Progenitor cell of endocrine pancreas (in vitro differentiated cells): ENCODE measurements at places on chromosomes 2 and 18.

- DNase-seq = no peak
Observed at GRCh38 chr2:63041592-63041991, 9.0 kb upstream of the OTX1 start.

DNA sequence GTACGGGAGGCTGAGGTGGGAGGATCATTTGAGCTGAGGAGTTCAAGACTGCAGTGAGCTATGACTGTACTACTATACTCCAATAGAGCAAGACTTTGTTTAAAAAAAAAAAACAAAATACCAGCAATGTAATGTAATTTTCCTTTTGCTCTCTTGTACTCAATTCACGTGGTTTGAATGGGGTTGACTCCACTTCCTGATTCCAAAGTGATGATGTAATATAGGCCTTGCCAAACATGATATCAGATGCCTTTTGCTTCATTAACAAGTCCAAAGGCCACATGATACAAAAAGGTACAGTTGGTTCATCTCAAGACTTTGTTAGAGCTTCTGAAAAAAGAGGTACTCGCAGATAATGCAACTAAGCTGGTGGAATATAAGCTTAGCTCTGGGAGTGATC lies 321.8 kb downstream of the ZEB2 start:
- no peak for DNase-seq

DNA sequence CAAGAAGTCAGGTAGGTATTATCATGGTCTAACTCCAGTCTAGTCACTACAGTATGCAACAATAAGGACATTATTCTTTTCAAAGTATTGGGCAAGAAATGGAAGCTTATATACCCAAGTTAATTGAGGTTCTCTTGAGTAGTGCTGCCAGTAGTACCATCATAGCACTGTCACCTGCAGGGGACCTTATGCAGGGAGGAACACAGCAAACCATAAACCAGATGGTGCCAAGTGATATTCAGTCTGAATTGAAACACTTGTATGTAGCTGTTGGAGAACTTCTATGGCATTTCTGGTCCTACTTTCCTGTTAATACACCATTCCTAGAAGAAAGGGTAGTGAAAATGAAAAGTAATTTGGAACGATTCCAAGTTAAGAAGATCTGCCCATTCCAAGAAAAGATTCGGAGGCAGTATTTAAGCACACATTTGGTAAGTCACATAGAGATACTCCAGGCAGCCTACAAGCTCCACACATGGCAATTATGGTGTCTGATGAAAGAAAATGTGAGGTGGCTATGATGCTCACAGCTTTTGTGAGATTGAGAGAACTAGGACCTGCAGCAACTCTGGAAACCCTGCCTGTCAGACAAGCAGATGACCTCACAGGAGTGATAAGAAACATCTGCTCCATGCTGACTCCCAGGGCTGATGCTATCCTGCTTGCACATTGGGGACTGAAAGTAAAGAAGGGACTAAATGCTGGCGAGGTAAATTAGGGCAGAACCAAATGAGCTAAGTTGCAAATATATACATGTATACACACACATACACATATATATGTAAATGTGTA lies 174.7 kb downstream of the MC4R start:
- DNase-seq = no peak

- no peak for DNase-seq
Observed at GRCh38 chr2:239644011-239644410, 243.2 kb upstream of the HDAC4 start.

DNA sequence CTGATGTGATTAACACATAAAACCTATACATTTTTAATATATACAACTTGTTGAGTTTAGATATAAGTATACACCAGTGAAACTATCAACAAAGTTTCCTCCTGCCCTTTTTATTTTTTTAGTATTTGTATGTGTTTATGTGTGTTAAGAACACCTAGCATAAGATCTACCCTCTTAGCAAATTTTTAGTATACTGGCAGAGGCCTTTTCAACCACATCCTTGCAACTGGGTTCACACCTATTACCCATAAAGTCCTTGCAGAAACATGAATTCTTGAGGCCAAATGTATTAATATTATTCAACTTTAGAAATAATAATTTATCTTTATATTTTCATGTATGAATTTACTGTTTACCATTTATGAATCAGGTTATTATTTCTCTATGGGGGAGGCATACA lies 119.7 kb upstream of the CRIM1 start:
- DNase-seq = no peak

DNA sequence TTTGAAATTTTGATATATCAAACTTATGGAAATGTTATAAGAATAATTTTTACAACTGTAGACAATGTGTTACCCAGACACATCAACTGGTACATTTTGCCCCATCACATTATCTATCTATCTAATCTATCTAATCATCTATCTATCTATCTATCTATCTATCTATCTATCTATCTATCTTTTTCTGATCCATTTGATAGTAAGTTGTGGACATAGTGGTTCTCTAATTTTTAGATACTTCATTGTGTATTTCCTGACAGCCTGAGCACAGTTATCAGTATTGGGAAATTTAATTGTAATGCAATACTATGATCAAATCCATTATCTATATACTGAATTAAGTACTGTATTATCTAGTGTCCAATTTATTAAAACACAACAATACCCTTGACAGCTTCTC lies 42.0 kb upstream of the TMEM18 start:
- no peak for DNase-seq

- DNase-seq = no peak
Observed at GRCh38 chr2:152407204-152407721, 72.3 kb downstream of the FMNL2 start.

GRCh38 chr2:61670591-61671501 lies 132.7 kb upstream of the XPO1 start:
- DNase-seq = no peak

GRCh38 chr2:181038796-181039195 lies 58.4 kb downstream of the UBE2E3 start:
- no peak for DNase-seq

DNA sequence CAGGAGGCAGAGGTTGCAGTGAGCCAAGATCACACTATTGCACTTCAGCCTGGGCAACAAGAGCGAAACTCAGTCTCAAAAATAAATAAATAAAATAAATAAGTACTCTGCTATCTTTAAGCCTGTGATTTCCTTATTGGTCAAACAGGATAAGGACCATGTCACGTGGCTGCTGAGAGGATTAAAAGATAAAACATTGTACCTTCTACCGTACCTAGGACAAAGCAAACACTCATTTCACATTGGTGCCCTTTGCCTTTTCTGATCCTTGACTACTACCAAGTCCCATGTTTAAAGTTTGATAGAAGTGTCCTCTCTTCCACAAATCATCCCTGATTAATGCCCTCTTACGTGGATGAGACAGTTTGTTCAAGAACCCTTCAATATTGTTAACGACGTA lies 120.2 kb upstream of the TFCP2L1 start:
- DNase-seq = no peak

DNA sequence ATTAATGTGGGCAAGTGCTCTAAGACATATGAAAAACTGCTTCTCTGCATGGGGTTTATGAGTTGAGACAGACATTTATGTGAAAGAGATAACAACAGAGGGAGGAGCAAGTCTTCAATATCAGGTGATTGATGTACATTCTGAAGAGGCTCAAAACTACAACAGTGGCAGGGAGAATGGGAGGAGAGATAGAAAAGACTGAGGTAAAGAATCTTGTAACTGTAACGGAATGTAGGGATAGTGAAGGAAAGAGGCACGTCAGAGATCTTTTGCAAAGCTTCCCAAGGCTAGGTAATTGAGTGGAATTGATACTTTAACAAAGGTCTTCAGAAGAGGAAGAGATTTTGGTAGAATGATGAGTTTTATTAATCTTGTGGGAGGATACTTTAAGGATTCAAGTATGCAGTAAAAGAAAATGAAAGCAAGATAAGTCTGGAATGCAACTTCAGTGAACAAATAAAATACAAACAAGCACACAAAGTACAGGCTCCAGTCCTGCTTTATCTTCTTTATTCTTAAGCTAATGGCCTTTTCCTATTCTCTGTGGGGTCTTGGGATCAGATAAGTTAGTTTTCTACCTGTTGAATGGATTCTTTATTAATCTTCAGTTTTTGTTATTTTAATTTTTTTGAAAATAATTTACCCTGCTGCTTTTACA lies 15.0 kb downstream of the SMAD4 start:
- no peak for DNase-seq

GRCh38 chr18:29188760-29189159 lies 1011.8 kb upstream of the CDH2 start:
- DNase-seq = no peak

GRCh38 chr2:101364878-101365277 lies 22.4 kb downstream of the CREG2 start:
- DNase-seq = no peak

- DNase-seq = no peak
Observed at GRCh38 chr2:61396005-61396404, 74.9 kb downstream of the USP34 start.

- no peak for DNase-seq
Observed at GRCh38 chr2:134611316-134611715, 107.5 kb downstream of the TMEM163 start.

DNA sequence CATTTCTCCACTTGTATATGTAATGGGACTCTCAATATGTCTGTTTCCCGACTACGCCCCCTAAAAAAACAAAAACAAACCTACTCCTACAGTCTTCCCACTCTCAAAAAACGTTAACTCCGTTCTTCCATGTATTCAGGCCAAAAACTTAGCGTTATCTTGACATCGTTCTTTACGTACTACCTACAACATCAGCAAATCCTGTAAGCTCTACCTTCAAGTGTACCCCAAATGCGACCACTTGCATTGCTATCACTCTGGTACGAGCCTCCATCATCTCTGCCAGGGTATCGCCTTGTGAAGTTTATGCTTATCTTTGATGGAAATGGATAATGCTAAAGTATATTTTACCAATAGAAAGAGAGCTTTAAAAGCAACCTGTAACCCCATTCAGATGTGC lies 479 bp downstream of the GPATCH11 start:
- DNase-seq = no peak

GRCh38 chr2:231391981-231392380 lies 3.5 kb upstream of the B3GNT7 start:
- DNase-seq = no peak

- no peak for DNase-seq
Observed at GRCh38 chr2:1940679-1941078, 196.4 kb upstream of the PXDN start.

DNA sequence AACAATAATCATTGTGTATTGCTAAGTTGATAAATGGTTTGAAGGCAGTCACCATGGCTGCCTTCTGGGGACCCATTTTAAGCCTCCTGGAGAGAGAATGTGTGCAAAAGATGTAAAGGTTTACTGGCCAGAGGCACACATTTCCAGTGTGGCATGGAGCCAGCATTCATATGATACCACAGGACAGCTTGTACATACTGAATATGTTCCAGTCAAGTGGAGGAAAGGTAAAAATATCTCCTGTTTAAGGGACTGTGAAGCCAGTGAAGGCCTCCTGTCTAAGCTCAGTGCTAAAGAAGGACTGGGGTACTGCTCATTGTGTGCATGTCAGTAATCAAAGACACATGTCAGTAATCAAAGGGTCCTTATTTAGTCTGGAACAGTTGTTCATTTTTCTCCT lies 119.2 kb downstream of the BABAM2 start:
- DNase-seq = no peak

GRCh38 chr2:181483211-181483610 lies 26.0 kb downstream of the ITGA4 start:
- no peak for DNase-seq

- peak; percentile 12 for DNase-seq
Observed at GRCh38 chr2:103401621-103402020, 639.8 kb downstream of the TMEM182 start.

DNA sequence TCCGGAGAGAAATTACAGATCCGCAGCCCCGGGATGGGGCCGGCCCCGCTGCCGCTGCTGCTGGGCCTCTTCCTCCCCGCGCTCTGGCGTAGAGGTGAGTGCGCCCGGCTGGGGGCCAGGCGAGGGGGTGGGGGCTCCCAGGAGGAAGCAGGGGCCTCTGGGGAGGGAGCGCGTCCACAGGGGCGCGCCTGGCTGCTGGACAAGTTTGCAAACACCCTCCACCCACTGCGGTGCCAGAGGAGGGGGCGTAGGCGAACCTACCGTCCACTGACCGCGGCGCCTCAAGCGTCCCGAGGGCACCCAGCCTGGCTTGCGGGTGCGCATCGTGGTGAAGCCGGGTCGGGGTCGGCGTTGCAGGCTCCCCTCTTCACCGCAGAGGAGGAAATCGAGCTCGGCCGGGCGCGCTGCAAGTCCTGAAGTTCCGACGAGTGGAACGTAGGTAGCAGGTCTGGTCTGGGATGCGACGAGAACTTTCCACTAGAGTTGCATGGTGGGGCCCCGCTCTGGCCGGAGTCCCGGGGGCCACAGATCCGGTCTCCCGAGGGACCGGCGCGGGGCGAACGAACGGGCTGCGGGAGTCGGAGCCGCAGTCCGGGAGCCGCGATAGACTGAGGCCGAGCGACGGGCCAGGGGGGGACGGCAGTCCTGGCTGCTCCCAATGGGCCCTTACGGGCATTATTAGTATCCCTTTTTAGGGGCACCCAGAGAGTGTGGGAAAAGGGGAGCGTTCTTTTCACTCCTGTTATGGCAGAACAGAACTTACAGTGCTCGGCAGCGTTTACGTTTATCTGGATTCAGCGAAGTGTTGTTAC lies 502 bp downstream of the MERTK start:
- DNase-seq = no peak

GRCh38 chr2:32750880-32751279 lies 123.0 kb downstream of the TTC27 start:
- no peak for DNase-seq

DNA sequence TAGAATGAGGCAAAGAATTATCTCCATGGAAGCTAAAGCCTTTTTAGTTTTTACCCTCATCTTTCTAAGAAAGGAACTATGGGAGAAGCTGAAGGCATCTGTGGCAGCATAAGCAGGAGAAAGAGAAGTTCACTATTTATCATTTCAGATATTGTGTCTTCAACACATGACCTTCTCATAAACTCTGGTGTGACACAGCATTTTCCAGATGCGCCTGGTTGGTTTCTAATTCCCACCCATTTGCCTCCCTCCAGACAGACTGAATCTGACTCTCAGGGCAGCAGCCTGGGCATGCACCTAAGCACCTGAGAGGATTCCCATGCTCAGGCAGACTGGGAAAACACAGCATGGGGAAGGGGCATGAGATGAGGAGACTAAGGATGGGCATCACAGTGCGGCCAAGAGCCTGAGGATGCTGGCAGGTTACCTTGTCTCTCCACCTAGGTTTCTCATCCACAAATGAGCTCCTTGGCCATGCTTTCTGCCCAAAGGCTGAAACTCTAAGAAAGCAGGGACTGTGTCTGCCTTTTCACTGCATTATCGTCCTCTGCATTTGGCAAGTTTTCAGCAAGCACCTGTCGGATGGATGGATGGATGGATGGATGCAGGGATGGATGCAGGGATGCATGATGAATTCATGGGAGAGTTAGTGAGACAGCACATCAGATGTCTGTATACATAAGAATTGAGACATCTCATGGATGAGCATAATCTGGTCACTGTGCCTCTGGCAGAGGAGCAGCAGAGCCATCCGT lies 28.8 kb upstream of the SULT1C4 start:
- DNase-seq = no peak

- no peak for DNase-seq
Observed at GRCh38 chr2:25842155-25842554, 36.1 kb downstream of the ASXL2 start.

GRCh38 chr2:175465101-175465500 lies 283.6 kb upstream of the ATP5MC3 start:
- DNase-seq = no peak
